ENCODE measurements at places on chromosomes 16 and 17.

GRCh38 chr17:80605326-80606066, 60.9 kb downstream of the RPTOR start:
- DNase-seq, result peak; percentile 63

DNA sequence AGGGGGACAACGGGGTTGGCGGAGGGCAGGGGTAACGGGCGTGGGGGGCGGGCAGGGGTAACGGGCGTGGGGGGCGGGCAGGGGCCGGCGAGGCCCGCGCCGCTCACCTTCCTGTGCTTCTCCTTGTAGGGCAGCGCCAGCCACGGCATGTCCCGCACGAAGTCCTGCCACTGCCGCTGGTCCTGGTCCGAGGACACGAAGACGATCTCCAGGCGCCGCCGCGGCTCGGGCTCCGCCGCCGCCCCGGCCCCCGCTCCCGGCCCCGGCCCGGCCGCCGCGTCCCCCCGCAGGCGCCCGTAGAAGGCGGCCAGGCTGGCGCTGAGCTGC, 401 bp downstream of the NXN start:
- no peak for DNase-seq

GRCh38 chr16:5450409-5451104, 353.0 kb upstream of the EEF2KMT start:
- no peak for DNase-seq

DNA sequence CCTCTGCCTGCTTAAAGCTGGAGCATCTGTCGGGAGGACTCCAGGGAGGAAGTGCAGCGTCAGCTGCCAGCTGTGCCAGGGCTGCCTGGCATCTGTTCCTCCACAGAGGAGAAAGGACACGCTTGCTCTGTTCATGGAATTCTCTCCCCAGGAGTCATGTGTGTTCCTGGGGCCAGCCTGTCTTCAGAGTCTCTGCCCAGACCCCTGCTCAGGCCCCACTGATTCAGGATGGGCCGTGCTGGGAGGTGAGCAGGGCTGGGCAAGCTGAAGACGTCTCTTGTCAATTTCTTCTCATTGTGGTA, 24.2 kb downstream of the CRISPLD2 start:
- no peak for DNase-seq

DNA sequence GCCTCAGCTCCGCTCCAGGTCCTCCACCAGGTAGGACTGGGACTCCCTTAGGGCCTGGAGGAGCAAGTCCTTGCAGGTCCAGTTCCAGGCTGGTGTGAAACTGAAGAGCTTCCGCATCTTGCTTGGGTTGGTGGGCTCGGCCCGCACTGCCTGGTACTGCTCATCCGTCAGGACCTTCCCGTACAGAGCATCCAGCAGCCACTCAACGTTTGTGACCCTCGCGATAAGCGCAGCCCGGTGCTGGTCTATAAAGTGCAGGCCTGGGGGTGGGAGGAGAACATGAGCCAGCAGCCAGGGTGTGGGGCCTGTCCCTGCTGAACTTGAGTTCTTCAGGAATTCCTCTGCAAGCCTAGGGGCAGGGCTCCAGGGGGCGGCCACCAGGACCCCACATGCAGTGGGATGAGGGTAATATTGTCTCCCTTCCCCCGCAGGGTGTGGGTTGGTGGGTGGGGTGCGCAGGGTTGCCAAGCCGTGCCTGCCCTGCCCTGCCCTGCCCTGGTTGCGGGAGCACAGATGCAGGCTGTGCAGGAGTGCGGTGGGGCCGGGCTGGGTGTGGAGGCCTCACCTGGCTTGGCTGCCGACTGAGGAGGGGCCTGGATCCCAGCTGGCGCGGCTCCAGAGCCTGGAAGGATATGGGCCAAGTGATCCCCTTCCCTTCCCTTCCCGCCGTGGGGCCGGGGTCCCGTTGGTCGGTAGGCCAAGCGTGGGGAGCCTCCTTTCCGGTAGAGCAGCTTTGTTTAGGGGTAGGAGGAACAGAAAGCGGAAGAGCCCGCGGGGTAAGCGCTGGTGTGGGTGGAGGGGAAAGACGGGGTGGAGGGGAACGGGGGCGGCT, 762 bp downstream of the PYCARD start:
- DNase-seq, result no peak

DNA sequence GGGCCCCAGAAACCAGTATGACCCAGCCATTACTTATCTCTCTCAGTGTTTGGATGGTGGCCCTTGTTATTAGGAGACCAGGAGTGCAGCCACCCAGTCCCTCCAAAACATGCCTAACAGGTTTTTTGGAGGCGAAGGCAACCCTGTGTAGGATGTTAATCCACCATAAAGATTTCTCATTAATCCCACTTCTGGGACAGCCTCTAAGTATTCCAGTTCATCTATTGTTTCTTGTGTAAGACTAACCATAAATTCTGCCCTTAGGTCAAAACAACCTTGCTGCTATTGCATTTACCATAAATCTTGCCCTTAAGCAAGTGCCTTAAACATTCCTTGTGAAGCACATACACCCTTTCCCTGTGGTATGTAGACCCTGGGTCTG, 21.5 kb upstream of the OR1F1 start:
- no peak for DNase-seq

- DNase-seq, result no peak
Observed at GRCh38 chr16:75374388-75374787, 58.9 kb downstream of the CFDP1 start.

- peak; percentile 21 for DNase-seq
Observed at GRCh38 chr17:77281122-77281903, 140.5 kb downstream of the SEC14L1 start.

DNA sequence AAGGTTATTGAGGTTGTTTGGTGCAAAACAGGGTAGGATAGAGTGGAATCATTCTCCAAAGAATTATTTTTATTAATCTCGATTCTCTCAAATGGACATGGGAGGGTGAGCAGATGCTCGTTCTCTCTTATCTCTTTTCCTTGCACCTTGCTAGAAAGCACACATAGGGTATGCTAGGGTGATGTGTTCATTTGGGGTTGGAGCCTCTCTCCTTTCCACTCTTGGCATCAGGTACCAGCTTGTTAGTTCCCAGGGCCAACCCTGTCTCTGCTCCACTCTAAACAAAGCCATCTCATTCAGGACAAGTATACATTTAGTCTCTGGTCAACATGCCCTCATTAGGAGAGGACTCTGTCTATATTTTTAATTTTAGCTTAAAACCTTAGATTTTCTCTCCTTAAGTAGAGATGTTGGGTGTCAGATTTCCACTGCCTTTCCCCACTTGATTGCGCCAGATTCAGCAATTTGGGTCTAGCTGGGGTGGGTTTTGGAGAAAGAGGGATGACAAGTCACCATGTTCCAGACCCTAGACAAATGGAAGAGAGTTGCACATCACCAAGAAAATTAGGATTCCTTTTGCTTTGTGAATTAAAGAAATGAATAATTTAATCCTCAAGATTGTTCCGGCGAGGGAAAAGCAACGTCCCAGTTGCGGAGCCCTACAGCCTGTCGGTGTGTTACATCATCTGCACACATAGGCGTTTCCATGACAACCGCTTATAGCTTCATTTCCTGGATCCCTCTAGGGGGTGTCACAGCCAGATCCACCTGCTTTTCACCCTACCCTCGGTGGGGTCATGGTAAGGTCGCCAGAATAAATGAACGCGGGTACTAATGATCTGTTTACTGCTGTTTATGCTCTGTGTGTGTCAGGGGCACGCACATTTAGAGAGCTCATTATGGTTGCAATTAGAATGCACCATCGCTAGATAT, 41.6 kb downstream of the SNX11 start:
- no peak for DNase-seq

GRCh38 chr17:1474402-1475189, 17.9 kb downstream of the MYO1C start:
- DNase-seq, result no peak

DNA sequence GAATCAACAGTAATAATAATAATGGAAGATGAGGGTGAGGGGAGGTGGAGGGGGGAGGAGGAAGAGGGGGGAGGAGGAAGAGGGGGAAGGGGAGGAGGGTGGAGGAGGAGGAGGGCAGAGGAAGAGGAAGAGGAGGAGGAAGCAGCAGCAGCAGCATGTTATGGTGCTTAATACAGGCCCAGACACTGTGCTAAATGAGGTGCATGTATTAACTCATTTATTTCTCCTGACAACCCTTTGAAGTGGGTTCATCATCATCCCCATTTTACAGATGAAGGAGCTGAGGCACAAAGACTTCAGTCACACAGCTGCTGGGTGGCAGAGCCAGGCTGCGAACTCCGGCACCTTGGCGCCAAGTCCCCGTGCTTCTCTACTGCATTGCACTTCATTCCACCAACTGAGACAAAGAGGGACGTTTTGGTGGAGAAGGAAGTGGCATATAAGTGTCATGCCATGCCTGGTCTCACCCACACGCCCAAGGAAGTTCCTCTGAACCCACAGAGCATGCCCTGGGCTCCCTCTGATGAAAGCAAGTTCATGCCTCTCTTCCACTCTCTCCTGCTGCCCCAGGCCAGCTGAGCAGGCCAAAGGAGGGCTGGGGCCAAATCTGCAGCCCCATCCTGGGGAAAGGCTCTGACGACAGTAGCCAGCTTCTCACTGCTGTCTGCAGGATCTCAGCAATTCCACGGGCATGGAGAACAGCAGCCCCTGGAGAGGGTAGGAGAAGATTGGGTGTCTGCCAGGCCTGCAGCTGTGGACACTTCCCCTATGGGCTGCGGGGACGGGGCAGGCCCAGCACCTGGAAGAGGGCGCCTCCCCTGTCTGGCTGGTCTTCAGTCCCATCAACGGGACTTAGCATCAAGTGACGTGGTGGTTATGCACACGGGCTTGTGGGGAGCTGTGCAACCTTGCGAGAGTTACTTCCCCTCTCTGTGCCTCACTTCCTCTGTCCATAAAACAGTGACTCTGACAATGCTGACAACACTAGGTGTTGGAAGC, 21.8 kb downstream of the XYLT1 start:
- no peak for DNase-seq

- no peak for DNase-seq
Observed at GRCh38 chr16:68234188-68235107, 1.5 kb downstream of the ESRP2 start.

GRCh38 chr17:74866198-74866835, 6.5 kb downstream of the FDXR start:
- no peak for DNase-seq

GRCh38 chr16:48546774-48547173, 63.2 kb downstream of the N4BP1 start:
- DNase-seq, result no peak

- no peak for DNase-seq
Observed at GRCh38 chr17:72931163-72931562, 161.3 kb downstream of the SLC39A11 start.

DNA sequence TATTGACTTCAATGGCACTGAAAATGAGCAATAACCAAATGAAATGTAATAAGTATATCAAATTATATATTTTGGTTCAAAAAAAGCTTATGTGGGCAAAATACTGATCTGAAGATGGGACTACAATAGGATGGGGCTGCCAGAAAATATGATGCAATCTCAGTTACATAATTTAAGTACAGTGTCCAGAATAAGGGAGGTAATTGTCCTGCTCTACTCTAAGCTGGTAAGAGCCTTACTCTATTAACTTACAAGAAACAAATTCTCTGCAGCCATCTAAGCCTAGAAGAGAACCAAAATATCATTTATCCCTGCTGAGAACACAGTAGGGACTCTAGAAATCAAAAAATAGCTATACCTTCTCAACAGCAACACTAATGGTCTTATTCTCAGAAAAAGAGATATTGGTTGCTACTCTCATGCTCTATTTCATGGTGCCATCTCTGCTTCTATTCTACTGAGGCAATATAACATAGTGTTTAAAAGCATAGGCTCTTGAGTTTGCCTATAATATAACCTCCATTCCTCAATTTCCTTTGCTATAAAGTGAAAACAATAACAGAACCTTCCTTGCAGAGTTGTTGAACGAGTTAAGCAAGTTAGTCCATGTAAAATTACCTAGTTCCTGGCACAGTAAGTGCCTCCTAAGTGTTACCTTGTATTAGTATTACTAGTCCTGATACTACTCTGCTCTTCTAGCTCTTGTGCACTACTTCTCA, 19.9 kb downstream of the NQO1 start:
- DNase-seq, result no peak

GRCh38 chr16:87679593-87680271, 77.4 kb downstream of the JPH3 start:
- DNase-seq, result no peak

DNA sequence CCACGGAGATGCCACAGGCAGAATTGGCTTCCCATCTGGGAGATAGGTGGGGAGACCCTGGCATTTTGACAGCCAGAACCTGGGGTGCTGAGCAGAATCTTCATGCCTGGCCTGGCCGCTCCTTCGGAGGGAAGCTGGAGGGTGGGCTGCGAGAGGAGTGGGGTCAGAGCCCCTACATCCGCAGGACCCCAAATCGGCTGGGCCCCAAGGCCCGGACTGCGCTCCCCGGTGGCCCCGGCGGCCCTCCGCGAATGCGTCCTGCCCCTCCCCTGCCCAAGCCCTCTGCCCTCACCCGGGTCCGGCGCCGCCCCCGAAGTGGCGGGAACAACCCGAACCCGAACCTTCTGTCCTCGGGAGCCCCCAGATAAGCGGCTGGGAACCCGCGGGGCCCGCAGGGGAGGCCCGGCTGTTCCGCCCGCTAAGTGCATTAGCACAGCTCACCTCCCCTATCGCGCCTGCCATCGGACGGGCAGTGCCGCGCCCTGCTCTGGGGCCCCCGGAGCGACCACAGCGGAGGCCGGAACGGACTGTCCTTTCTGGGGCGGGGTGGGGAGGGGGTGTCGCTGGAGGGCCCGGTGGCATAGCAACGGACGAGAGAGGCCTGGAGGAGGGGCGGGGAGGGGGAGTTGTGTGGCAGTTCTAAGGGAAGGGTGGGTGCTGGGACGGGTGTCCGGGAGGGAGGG, 850 bp upstream of the PNMT start:
- DNase-seq, result no peak

- DNase-seq, result peak; percentile 89
Observed at GRCh38 chr16:70523076-70523742, at the start of gene COG4. TSS of gene COG4 (minus strand) at chr16:70523554. CDS start at chr16:70523543, 11 bp downstream.

DNA sequence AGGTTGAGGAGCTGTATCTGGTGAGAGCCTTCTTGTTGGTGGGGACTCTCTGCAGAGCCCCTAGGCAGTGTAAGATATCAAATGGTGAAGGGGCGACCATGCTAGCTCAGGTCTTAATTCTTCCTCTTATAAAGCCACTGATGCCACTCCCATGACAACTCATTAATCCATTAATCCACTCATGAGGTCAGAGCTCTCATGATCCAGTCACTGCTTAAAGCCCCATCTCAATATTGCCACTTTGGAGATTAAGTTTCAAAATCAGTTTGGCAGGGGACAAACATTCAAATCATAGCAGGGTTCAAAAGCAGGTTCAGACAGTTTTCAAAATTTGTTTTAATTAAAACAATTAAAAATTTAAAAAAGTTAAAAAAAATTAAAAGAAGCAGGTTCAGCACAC, 13.1 kb upstream of the SPECC1 start:
- no peak for DNase-seq

- DNase-seq, result no peak
Observed at GRCh38 chr16:83933885-83934683, 19.0 kb upstream of the OSGIN1 start.

Data from stimulated activated CD8-positive, alpha-beta memory T cell treated with anti-CD3 and anti-CD28 coated beads, Interleukin-2, amount 100 ng/mL, for 48 hours (primary cell).